ENCODE measurements at places on chromosomes 3 and 15. TPM values are rescaled to one million over a fixed set of nuclear protein-coding genes. Genes with fewer than 3 reads are reported as not detected.

MST1R gene
- 0.36 TPM for total RNA-seq

DNA sequence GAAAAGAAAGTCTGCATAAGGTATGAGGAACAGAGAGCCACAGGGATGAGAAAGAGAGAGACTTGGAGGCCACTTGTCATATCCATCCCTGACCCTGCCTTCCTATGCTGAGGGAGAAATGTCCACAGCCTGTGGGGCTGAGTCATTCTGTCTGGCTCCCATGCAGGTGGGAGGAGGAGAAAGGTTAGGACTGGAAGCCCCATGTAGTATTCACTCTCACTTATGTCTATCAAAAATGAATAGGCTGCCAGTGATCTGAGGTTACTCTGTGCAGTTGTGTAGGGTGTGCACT lies 71.3 kb downstream of the RAB11A start:
- no peak for DNase-seq

DNA sequence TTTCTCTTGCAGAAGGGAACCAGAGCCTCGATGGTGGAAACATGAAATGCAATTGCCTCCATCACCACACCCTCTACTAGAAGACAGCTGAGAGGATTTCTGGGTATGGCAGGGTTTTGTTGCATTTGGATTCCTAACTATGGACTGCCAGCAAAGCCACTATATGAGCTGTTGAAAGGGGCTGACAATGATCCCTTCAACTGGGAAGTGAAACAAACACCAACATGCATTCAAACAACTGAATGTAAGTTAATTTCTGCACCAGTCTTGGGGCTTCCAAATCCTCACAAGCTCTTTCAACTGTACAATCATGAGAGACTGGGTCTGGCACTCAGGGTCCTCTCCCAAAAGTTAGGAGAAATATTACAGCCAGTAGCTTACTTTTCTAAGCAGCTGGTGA lies 116.7 kb upstream of the PLCL2 start:
- no peak for DNase-seq

- DNase-seq = peak; percentile 55
Observed at GRCh38 chr3:140736863-140737460, 59.1 kb downstream of the TRIM42 start.

GRCh38 chr3:172218350-172219323 lies 179.3 kb downstream of the FNDC3B start:
- DNase-seq = peak; percentile 41

GRCh38 chr3:155835341-155836071 lies 18.7 kb downstream of the SLC33A1 start:
- DNase-seq = no peak

DNA sequence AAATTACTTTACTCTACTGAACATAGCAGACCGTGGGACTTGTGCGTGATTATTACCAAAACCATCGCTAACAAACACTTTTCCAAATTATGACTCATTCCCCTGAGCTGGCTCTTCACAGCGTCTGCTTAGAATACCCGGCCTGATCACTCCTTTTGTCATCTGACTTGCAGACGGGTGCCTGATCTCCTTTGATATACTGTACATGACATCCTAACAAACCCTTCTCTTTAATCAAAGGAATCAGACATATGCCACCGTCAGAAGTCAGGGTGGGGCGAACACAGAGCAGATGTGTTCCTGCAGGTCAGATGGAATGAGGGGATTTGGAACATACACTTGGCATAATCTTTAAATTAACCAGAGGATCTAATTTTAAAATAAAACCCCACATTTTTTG lies 48.5 kb upstream of the SH3GL3 start:
- peak; percentile 75 for DNase-seq

DNA sequence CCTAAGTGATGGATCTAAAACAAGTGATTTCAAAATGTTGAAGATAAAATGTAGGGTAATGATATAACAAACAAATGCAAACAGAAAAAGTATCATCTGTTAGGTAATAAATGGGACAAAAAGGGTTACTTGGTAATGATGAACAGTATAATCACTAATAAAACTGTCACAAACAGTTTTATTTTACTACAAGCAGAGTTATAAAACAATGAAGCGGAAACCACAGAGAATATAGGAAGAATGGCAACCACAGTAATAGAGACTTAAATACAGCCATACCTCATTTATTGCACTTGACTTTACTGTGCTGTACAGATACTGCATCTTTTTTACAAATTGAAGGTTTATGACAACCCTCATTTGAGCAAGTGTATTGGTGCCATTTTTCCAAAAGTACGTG lies 52.8 kb downstream of the HERC1 start:
- DNase-seq = no peak

DNA sequence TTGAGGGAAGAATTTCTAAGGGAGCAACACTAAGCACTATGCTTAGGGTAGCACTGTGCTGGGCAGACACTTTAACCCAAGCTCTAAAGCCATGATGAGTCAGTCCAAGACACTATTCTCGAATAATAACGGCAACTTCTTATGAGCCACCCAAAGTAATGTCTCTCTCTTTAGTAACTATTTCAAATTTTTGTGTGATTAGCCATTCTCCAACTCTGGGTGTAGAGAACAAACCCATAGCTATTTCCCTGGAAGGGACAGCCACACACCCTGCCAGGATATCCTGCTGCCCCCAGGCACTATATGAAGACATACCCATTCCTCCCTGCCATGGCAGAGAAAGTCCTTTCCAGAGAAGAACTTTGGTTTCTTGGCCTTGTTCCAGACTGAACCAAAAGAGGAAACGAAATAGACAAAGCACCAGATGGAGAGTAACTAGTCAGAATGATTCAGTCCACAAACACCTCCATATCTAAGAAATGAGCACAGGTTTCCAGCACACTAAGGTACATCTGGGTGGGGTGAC lies 384.9 kb upstream of the THBS1 start:
- DNase-seq = peak; percentile 100

Data from RPMI7951 (cell line).